ENCODE measurements at places on chromosomes 5 and 9.

- DNase-seq, result no peak
Measured at GRCh38 chr9:81782313-81782995, 93.1 kb upstream of the TLE1 start.

DNA sequence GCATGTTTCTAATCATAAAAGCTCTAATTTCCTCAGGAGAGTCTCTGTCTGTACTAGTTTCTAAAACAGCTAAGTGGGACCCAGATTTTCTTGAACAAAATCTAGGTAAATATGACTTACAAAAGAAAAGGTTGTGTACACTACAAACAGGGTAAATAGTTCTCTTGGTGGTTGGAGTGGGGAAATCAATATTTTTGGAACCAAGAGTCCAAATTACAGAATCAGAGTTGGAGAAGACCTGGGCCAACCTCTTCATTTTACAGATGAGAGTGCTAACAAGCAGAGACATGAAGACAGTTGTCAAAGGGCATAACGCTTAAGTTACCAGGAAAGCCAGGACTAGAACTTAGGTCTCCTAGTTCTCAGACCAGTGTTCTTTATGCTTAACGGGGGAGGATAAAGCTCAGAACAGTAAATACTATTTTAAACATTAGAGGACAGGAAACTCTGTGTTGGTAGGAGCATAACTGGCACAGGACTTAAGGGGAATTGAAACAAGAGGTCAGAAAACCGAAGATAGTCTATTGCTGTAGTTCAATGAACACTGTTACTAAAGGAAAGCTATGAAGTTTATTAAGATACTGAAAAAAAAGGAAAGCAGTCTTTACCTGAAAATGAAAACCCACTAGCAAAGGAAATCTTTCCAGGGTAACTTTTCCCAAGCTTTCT is 9.3 kb upstream of the GOLGA1 start:
- DNase-seq, result no peak

DNA sequence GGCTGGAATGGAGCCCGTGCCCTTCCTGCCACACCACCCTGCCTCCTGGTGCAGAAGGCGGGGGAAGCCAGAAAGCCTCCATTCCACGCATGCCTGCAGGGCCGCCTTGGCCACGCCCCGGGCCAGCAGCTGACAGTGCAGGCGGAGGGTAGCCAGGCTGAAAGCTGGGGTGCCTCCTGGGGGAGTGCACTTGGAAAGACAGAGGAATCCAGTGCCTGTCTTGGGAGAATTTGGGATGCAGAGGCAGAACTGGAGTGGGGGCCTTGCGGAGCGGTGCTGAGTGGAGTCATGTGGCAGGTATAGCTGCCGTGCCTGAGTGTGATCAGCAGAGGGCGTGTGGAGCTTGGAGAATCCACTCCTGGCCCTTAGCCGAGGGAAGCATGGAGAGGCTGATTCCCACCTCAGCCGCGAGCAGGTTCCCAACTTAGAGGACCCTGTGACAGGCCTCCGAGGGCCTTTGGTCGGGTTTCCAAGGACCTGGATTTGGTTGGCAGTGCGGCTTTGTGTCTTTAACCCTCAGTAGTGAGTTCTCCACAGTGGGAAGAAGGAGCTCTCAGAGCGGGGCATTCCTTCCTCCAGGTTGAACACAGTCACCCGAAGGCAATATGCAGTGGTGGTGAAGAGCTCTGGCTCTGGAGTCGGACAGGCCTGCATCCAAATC is 9.1 kb upstream of the URM1 start:
- peak; percentile 81 for DNase-seq

- DNase-seq, result peak; percentile 44
Measured at GRCh38 chr9:127033789-127034188, 88.6 kb downstream of the ANGPTL2 start.

DNA sequence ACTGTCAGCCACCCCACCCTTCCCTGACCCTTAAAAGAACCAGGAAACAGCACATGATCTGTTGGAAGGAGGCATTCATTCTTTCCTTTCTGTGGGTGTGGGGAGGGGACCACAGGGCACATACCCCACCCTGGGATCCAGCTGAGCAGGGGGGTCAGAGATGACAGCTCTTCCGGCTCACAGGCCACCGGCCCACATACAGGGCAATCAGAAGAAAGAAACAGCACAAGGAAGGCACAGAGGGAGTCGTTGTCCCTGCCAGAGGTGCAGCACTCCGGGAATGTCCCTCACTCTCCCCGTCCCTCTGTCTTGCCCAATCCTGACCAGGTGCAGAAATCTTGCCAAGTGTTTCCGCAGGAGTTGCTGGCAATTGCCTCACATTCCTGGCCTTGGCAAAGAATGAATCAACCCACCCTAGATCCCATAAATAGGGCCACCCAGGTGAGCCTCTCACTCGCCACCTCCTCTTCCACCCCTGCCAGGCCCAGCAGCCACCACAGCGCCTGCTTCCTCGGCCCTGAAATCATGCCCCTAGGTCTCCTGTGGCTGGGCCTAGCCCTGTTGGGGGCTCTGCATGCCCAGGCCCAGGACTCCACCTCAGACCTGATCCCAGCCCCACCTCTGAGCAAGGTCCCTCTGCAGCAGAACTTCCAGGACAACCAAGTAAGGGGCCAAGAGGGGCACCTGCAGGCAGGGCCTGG is at the start of gene LCN2:
TSS of gene LCN2 (plus strand) at position 453 of the 701 bp plus-strand sequence. CDS start at position 526, 73 bp downstream.
- DNase-seq, result no peak

- no peak for DNase-seq
Measured at GRCh38 chr9:11235061-11235460, 622.3 kb upstream of the PTPRD start.

DNA sequence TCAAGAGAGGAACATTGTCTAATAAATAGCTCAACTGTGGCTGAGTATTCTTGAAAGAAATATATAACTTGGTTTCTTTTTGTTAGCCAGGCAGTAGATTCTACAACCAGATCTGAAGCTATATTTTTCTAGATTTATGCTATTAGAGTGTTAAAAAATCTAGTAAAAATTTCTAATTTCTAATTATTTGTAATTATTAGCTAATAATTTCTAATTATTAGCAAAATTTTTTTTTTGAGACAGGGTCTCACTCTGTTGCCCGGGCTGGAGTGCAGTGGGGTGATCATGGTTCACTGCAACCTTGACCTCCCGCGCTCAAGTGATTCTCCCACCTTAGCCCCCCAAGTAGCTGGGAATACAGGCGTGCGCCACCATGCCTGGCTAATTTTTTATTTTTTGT is 2.8 kb downstream of the RAD17 start:
- DNase-seq, result no peak

DNA sequence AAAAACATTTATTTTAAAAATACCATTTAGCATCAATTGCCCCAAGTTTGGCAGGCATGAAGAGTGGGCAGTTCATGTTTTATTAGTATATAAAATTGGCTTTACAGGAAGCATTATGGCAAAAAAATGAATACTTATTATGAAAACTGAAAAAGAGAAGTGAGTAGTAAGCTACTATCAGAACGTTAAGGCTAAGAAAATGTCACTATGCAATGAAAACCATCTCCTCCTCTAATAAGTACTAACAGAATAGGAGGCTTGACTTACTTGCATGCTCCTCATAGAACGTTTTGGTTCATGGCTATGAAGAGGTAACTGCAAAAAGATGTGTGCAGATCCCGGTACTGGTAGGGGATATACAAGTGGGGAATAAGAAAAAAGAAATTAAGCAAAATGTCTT is 23.6 kb downstream of the TICAM2 start:
- DNase-seq, result no peak

DNA sequence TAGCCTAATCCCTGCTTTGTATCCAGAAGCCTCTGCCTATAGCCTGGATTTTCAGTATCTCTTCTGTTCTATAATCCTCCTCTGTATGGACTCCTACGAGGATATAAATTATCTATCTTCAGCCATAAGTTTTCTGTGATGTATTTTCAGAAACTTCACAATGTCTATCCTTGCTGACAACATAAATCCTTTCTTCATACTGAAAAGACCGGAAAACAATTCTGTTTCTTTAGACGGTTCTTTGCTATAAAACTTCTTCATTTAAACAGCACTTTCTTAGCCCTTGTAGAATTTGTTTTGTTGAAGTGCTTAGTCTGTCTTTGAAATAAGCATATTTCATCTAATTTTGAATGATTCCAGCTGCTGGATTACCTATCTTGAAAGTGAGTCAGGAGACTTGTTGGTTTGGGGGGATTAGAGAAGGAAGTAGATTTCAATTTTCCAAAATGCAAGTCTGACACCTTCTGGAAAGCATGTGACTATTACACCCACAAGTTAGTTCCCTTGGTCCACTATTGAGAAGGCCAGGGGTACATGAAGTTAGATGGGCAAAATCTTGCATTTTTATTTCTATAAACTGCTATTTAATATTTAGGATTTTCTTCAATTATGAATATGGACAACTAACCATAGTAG is 96.3 kb upstream of the RANBP3L start:
- peak; percentile 79 for DNase-seq

DNA sequence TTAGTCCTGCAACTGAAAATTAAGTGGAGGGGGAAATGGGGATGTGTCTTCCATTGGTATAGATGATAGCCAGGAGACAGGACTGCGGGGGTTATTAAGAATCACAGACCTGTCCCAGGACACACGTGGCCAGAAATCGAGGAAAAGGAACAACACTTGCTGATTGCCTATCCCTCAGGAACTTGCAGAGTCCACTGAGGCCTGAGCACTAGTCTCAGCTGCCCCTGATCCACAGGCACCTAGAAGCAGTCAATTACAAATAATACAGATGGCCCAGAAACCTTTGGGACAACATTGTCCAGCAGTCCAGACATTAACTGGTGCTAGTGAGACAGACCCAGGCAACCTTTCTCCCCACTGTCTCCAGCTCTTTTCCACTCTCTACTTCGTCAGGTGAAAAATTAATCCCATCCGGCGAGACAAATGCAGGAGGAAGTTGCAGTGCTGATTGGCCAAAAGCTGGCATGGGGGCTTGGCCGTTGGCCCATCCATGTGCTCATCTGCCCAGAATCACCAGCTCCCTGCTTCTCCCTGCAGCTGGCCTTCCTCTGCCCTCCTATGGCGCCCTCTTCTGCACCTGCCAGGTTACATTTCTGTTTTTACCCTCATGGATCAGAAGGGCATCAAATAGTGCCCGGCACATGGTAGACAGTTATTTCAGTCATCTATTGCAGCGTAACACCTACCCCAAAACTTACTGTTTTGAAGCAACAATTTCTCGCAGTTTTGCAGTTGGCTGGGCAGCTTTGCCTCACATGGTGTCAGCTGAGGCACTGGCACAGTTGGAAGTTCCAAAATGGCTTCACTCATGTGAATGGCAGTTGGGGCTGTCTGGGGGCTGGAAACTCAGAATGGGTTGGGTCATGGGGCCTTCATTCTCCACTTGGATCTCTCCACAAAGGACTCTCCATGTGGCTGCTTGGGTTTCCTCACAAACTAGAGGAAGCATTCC is 3.6 kb upstream of the B4GALT1 start:
- no peak for DNase-seq

DNA sequence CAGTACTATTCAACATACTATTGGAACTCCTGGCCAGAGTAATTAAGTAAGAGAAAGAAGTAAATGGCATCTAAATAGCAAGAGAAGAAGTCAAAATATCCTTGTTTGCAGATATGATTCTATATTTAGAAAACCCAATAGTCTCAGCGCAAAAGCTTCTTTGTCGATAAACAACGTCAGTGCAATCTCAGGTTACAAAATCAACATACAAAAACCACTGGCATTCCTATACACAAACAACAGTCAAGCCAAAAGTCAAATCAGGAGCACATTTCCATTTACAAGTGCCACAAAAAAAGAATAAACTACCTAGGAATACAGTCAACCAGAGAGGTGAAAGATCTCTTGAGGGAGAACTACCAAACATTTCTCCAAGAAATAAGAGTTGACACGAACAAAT is 1901.9 kb upstream of the ACO1 start:
- DNase-seq, result no peak

DNA sequence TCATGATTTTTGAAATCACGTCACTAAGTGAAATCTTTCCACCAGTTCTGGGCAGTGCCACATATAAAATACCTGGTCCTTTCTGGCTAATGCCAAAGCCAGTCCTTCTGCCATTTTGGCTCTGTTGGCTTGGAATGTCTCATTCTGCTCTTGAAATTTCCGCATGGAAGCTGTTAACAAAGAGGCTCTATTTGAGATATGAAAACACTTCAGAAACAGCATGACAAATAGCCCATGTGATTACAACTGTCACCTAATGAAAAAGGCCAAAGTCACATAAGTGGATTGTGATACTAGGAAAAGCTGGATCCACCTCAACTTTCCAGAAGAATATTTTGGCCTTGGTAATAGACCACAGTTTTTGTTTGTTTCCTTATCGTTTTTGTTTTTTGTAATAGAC is 12.8 kb downstream of the GOLGA1 start:
- no peak for DNase-seq

- DNase-seq, result no peak
Measured at GRCh38 chr9:90449213-90449925, 193.3 kb downstream of the DIRAS2 start.

GRCh38 chr9:109482391-109482916 is 15.7 kb downstream of the PTPN3 start:
- DNase-seq, result no peak

- peak; percentile 95 for DNase-seq
Measured at GRCh38 chr5:13664377-13664776, 280.1 kb downstream of the DNAH5 start.

- no peak for DNase-seq
Measured at GRCh38 chr5:112691758-112692157, 45.9 kb upstream of the APC start.

DNA sequence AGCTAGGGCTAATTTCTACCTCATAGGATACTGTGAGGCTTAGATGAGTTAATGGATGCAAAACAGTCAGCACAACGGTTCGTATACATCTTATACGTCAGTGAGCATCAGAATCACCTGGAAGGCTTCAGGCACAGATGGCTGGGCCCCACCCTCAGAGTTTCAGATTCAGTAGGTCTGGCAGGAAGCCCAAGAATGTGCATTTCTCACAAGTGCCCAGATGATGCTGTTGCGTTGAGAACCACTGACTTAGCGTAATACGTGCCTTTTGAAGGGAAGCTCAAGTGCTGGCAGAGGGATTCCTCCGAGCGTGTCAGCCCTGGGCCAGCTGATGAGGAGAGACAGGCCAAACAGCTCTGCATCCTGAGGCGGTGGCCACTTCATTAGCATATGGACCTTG is 117.1 kb upstream of the WWC1 start:
- peak; percentile 70 for DNase-seq

DNA sequence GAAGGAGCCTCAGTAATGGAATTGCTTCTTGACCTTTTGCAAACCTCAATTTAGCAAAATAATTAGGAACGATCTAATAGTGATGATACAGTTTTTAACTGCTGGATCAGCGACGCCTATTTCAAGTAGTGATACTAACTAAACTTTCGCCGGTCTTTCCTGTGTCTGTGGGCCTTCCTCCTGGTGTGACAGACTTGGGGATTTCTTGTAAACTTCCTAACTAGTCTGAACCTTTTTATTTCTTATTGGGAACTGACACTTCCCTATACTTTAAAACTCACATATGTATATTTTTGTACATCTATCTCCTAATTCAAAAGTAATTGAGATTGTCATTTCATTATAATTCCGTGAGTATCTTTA is 15.2 kb downstream of the ITGA1 start:
- DNase-seq, result no peak

GRCh38 chr9:86263876-86264275 is 4.4 kb upstream of the C9orf153 start:
- DNase-seq, result no peak

- DNase-seq, result no peak
Measured at GRCh38 chr5:3251784-3252183, 343.8 kb upstream of the IRX1 start.

GRCh38 chr9:6968271-6968670 is 210.5 kb downstream of the KDM4C start:
- DNase-seq, result peak; percentile 61

GRCh38 chr5:144427866-144428265 is 257.2 kb downstream of the KCTD16 start:
- no peak for DNase-seq

GRCh38 chr9:127181595-127182190 is 59.3 kb upstream of the ANGPTL2 start:
- DNase-seq, result no peak

Measured in fibroblast of skin of abdomen (primary cell).